Stimulated activated naive CD8-positive, alpha-beta T cell treated with anti-CD3 and anti-CD28 coated beads, Interleukin-15, Interleukin-2, amounts not matched to agents 100 U/mL and 50 U/mL, for 24 hours (primary cell): ENCODE measurements at places on chromosomes 1 and 21.

GRCh38 chr21:14862794-14863720 is 201.7 kb downstream of the NRIP1 start:
- DNase-seq: peak; percentile 26

DNA sequence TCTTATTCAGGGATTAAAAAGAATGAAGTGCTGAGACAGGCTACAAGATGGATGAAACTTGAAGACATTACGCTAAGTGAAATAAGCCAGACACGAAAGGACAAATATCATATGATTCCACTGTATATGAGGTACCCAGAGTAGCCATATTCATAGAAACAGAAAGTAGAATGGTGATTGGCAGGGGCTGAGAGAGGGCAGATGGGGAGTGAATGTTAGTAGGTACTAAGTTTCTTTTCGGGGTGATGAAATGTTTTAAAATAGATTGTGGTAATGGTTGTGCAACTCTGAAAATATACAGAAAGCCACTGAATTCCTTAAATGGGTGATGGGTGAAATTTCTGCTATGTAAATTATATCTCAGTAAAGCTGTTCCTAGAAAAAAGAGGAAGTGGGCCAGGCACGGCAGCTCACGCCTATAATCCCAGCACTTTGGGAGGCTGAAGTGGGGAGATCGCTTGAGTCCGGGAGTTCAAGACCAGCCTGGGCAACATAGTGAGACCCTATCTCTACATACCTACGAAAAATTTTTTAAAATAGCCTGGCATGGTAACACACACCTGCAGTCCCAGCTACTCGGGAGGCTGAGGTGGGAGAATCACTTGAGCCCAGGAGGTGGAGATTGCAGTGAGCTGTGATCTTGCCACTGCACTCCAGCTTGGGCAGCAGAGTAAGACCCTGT is 15.9 kb downstream of the SLC27A3 start:
- DNase-seq: no peak

DNA sequence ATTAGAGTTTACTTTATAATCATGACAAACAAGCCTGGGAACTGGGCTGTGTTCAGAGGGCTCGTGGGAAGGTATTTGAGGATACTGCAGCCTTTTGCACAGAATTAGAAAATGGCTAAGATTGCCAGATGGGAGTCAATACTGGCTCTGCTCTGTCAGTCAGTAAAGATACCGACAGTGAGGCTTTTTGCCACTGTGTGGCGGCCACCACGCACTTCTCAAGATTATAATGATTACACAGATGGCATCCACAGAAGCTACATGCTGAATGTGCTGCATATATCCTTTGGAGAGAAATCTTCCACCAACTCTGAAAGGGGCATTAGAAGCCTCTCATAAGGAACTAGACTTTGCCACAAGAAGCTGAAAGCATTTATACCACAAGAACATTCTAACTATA is 213.4 kb upstream of the PTBP2 start:
- DNase-seq: no peak

- no peak for DNase-seq
Measured at GRCh38 chr21:19508442-19508841, 1104.9 kb upstream of the TMPRSS15 start.

- DNase-seq: peak; percentile 58
Measured at GRCh38 chr1:111399792-111400610, 27.5 kb downstream of the OVGP1 start.
